ENCODE measurements at places on chromosomes 5 and 9.
A peak's percentile ranks its signal among the peaks of the same experiment; 100 is the strongest.

GRCh38 chr5:105773241-105773640 lies 1897.5 kb downstream of the EFNA5 start:
- DNase-seq: no peak

DNA sequence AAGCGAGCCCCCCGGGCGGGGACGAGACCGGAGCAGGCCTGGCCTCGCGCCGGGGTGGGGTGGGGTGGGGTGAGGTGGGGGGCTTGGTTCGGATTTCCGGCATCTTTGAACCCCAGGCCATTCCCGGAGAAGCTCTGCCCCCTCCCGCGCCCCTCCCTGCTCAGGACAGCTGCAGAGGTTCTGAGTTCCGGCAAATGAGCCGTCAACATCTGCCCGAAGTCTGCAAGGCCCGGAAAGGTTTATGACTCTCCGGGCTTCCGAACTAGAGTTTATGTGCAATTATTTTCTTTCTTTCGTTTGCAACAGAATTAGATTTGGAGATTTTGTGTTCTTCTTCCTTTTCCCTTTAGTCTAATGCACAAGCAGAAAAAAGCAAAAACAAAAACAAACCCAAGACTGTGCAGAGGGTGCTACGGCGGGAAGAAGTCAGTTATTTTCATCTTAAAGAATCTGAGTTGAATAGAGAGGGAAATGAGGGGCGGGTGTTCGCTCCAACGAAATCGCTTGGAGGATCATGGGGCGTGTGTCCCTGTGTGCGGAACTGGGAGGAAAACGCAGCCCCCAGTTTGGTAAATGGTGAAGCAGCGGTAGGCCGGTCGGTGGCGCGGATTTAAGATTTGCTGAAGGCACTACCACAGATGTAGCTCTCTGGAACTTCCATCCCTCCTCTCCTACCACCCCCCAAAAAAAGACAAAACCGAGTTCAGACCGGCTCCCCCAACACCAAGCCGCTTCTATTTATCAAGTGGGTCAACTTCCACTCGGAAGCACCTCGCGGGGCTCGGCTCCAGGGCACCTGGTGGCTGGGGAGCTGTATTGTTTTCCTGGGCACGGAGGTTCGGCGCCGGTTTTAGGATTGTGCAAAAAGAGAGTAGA lies 4.8 kb downstream of the LHX2 start:
- DNase-seq: peak; percentile 60

DNA sequence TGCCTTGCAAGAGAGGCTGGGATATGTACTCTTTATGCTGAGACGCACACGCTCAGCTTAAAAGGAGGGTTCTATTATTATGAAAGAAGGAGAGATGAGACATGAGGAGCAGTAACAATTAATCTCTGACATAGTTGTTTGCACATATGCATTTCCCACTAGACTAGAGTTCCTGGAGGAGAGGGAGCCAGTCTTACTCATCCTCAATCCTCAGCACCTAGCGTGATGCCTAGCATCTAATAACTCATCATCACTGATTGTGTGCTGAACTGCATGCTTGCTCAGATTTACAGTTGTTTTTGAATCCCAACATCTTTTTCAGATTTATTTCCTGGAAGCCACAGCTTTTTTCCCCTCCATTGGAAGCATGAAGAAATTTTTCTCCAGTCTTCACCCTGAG lies 35.5 kb downstream of the GCNT4 start:
- no peak for DNase-seq

DNA sequence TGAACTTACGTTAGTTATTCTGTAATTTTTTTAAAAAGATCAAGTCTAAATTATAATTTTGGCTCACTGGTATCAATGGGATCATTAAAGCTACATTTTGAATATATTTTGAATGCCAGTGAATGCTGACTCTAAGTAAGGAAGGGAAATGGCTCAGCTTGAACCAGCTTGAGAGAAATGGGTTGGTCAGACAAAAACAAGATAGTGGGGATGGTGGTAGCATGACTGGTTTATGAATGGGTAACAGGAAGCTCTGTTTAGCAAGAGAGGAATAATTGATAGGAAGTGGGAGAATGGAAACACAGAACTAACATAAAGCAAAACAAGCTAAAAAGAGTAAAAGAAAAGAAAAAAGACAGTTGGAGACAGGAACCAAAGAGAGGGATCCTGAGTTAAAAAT lies 220.2 kb downstream of the ADAMTS6 start:
- DNase-seq: no peak

DNA sequence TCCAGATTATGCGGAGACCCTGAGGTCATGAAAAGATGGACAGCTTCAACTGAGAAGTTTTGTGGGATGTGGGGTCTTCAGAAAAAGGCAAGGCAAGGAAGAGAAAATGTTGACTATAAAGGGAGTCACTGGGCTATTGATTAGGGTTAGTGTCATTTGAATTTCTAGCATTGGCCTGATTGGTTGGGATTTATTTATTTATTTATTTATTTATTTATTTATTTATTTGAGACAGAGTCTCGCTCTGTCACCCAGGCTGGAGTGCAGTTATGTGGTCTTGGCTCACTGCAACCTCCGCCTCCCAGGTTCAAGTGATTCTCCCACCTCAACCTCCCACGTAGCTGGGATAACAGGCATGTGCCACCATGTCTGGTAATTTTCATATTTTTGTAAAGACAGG lies 279.7 kb downstream of the NTRK2 start:
- no peak for DNase-seq

All from HuH-7 (cell line).